ENCODE measurements at places on chromosomes 16 and 17.

- DNase-seq: peak; percentile 85
Observed at GRCh38 chr17:77011173-77012011, 129.4 kb upstream of the SEC14L1 start.

DNA sequence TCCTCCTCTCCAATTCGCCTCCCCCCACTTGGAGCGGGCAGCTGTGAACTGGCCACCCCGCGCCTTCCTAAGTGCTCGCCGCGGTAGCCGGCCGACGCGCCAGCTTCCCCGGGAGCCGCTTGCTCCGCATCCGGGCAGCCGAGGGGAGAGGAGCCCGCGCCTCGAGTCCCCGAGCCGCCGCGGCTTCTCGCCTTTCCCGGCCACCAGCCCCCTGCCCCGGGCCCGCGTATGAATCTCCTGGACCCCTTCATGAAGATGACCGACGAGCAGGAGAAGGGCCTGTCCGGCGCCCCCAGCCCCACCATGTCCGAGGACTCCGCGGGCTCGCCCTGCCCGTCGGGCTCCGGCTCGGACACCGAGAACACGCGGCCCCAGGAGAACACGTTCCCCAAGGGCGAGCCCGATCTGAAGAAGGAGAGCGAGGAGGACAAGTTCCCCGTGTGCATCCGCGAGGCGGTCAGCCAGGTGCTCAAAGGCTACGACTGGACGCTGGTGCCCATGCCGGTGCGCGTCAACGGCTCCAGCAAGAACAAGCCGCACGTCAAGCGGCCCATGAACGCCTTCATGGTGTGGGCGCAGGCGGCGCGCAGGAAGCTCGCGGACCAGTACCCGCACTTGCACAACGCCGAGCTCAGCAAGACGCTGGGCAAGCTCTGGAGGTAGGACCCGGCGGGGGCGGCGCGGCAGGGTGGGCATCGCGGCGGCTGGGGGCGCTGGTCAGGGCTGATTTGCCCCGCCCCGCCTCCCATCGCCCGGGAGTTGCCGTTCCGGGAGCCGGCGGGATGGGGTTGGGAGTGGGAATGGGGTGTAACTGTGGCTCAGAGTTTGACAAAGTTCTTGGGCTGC is 567 bp downstream of the SOX9 start:
- no peak for DNase-seq

DNA sequence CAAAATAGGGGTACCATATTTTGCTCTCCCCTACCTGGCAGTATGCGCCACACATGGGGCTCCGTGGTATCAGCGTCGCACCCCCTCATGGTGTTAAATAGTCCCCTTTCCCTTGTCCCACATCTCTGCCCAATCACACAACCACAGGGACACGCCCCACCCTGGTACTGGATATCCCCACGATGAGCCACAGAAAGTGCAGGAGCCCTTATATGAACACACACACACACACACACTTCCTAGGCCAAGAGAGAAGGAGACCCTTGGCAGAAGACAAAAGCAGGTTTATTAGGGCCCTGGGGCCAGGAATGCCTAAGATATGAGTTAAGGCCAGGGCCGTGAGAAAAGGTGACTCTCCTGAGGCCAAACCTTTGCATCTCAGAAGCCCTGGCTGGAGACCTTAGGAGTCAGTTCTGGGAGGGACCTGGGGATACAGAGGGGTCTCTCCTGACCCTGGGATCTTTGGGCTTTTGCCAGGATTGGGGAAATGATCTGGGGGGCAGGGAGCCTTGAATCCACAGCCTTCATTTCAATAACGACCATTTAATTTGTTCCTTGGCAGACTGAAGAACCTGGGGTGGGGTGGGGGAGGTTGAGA is 11.6 kb downstream of the COPZ2 start:
- DNase-seq: no peak

- DNase-seq: no peak
Observed at GRCh38 chr16:47073223-47074155, 70.3 kb downstream of the NETO2 start.

DNA sequence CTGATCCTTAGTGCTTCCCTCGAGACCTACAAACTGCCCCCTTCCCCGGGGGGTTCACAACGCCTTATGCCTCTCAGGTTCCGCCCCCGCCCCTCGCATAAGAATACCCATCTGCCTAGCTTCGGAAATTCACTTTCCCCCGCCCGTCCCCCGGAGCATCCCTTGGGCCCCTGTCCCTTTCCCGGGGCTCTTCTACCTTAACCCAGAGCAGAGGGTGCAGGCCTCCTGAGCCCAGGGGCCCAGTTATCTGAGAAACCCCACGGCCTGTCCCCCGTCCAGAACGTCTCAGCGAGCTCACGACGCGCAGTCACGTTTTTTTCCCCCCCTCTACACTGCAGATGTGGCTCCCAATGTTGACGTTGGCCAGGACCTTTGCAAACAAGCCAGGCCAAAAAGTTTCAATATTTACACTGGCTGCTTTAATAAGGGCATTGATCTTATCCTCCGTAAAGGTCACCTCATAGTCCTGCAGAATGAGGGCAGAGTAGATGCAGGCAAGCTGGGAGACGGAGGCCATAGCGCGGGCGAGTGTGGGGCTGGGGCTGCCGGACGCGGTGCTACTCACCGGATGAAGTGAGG is 1.4 kb upstream of the NBR1 start:
- DNase-seq: peak; percentile 25

- no peak for DNase-seq
Observed at GRCh38 chr16:35631261-35631945, 2172.0 kb downstream of the TP53TG3F start.

- no peak for DNase-seq
Observed at GRCh38 chr17:72554508-72554907, 433.7 kb downstream of the SOX9 start.

DNA sequence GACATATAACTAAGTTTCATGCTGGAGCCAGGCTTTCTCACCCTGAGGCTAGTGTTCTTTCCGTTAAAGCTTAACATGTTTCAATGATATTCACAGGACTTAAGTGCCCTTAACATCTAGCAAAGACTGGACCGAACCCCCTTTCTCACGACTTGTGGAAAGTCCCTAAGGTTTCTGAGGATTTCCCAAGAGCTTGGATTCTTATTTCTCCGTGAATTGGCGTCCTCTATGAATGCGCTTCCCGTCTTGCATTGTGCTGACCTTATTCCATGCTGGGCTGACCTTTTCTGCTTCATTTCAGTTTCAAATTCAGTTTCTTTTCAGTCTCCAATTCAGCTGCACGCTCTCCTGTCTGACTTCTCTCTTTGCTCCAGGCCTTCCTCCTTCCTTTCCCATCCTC is 206.4 kb downstream of the HS3ST3A1 start:
- DNase-seq: no peak

- no peak for DNase-seq
Observed at GRCh38 chr16:86618431-86619238, 40.3 kb downstream of the FOXL1 start.

DNA sequence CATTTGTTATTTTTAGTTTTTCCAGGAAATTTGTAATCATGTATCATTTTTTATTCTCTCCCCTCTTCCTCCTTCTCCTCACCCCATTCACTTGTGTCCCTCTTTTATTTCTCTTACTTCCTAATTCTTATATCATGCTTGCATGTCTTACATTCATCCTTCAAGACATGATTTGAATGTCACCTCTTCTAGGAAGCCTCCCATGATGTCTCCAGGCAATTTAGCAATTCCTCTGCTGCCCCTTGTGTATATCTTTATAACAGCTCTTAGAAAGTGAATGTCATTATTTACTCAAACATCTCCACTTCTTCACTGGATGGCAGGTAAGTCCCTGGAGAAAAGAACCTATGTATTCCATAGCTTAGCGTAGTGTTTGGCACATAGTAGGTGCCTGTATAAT is 7.8 kb downstream of the HNF1B start:
- no peak for DNase-seq

DNA sequence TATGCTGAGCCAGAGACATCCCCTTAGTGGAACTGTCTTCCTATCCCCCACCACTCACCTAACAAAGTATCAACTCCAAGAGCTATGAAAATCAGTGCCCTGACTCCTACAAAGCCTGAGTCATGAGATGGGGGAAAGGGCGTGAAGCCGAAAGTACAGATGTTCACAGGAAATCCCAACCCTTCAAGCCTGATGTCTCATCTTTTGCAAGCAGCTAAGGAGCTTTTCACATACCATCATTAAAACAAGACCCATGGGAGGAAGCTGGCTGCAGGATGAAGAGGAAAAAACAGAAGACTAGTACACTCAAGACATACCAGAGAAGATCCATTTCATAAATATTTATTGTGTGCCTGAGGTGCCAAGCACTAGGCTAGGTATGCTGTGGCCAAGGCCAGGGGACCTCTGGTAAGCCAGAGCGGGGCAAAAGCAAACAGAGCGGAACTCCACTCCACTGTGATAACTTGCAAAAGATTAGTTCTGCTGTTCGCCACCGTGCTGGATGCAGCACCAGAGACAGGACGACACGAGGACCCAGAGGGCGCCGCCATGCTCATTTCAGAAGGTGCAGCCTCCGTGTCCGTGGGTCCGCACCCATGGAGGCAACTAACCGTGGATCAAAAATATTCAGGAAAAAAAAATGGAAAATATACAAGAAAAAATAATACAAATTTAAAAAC is 4.5 kb upstream of the MNT start:
- no peak for DNase-seq

GRCh38 chr17:39999067-39999466 is 16.2 kb upstream of the CSF3 start:
- DNase-seq: no peak

- no peak for DNase-seq
Observed at GRCh38 chr17:7466639-7467341, 12.6 kb downstream of the ZBTB4 start.

DNA sequence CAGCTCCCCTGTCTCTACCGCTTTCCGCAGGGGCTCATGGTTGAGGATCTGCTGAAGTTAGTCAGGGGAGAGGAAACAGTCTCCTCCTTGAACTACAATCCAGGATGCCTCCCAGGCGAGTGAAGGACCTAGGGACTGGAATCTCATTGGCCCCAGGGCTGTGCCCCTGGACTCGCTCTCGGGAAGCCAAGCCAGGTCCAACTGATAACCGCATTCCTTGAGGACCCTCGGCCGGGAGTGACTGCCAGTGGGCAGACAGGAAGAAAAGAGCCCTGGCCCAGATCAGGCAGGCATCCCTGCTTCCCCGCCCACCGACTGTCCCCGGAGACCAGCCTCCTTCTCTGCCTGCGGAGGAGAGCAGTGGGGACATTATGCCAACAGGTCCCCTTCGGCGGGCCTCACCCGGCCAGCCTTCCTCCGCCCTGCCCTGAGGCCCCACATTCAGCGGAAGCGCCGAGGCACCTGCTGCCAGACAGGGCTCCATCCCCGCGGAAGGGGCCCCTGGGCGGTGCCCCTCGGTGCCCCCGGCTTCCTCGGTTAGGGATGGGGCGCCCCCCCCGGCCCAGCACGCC is 776 bp downstream of the LRRC75A start:
- DNase-seq: no peak

DNA sequence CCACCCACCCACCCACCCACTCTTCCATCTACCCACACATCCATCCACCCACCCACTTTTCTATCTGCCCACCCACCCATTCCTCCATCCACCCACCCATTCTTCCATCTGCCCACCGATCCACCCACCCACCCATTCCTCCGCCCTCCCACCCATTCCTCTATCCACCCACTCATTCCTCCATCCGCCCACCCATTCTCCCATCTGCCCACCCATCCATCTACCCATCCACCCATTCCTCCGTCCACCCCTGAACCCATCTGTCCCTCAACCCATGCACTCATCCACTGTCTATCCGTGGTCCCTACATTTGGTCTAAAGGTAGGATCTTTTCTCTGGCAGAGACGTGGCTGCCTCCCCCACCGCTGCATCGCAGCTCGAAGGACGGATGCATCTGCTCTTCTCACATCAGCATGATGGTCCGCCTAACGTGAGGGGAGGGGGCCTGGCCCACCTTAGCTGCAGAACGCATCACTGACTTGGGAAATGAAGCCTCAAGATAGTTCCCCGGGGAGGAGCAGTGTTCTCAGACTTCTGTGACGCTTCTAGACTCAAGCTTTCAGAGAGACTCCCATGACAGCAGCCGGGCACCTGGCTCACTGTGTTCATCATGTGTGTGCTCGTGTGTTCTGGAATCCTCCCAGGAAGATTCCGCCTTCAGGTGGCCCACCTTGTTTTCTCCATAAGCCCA is 17.2 kb upstream of the GSE1 start:
- no peak for DNase-seq

DNA sequence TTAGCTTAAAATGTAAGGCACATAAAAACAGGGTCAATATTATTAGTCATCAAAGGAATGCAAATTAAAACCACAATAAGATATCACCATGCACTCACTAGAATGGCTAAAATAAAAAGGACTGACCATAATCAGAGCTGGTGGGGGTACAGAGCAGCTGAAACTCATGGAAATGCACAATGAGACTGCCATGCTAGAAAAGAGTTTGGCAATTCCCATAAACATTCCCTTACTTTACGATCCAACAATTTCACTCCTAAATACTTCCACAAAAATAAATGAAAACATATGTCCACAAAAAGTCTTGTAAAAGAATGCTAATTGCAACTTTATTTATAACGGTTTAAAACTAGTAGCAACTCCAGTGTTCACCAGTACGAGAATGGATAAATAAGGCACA is 36.1 kb upstream of the ERCC4 start:
- DNase-seq: no peak

DNA sequence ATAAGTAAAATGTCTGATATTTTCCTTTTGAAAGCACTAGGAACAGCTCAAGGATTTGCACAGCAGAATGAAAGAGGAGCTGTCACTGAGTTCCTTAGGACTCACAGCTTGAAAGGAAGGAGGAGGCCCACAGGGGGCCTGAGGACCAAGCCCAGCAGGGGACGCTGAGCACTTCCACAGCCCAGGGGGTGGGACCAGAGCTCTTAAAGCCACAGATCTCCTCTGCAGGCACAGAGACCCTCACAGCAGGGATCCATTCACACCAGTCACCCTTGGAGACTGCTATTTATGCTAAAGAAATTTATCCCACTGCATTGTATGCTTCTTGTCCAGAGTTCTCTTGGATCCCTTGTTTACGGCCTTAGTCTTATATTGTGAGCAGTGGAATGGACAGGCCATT is 253.3 kb downstream of the STX8 start:
- no peak for DNase-seq

DNA sequence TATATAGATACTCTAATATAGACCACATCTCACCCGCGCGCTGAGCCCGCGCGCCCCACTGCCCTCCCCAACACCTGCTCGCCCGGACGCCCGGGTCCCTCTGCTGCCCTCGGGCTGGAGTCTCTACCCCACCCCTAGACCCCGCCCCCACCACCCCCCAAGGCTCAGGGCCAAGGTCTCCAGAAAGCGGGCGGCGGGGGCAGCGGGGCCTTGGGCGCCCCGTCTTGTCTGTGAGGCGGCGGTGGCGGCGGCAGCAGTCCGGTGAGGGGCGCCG is 2.6 kb downstream of the HES7 start:
- no peak for DNase-seq

DNA sequence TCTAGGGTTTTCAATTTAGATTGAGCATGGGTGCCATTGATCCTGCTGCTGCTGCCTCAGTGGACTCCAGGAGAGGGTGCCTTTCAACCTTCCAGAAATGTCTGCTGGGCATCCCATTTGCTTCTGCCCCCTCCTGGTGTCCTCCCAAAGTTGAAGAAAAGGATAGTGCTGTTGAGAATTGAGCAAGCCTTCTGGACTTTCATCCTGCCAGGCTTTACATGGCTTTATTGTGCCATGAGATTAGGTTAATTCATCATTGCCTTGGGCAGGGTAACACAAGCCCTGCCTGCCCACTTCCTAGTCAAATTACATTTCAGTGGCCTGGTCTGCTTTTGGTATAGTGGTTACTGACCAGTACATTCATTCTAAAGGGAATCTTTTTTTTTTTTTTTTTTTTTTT is 17.9 kb upstream of the TANGO6 start:
- no peak for DNase-seq

All from OCI-LY7 (cell line).